ENCODE measurements at places on chromosomes 12 and 14. TPM values are rescaled to one million over a fixed set of nuclear protein-coding genes. Genes with fewer than 3 reads are reported as not detected.

Gene P2RX4
- total RNA-seq = 31.7 TPM

Gene C12orf60
- total RNA-seq = 0.83 TPM

Gene BCL11B
- total RNA-seq = under 0.01 TPM

Gene KLHL33
- 0.83 TPM for total RNA-seq

Gene EIF4B
- total RNA-seq = 575 TPM

Gene KRT79
- not detected for total RNA-seq

Gene SRRM4
- total RNA-seq = not detected

Gene E2F7
- not detected for total RNA-seq

Gene DGKA
- 54.6 TPM for total RNA-seq

Gene OSBPL8
- total RNA-seq = 54.3 TPM

Gene KRT77
- total RNA-seq = not detected

Gene POTEM
- total RNA-seq = not detected

Gene FERMT2
- total RNA-seq = 317 TPM

Gene TAS2R9
- not detected for total RNA-seq

Gene STON2
- total RNA-seq = 15.6 TPM

Gene PTPN21
- 15.3 TPM for total RNA-seq

Gene LIN7A
- 6.9 TPM for total RNA-seq

Gene RIMBP2
- total RNA-seq = 5.5 TPM

Gene XRCC3
- total RNA-seq = 2.0 TPM

Gene BDKRB2
- total RNA-seq = 4.3 TPM

Gene ZDHHC22
- 0.95 TPM for total RNA-seq

Gene ST8SIA1
- total RNA-seq = 17.4 TPM

Gene TAS2R8
- total RNA-seq = not detected

Gene CLEC2A
- not detected for total RNA-seq

Gene YLPM1
- 40.5 TPM for total RNA-seq

Gene EGLN3
- 13.0 TPM for total RNA-seq

Gene IL26
- not detected for total RNA-seq

Gene PIANP
- 0.49 TPM for total RNA-seq

Gene DDIT3
- total RNA-seq = 38.2 TPM

All from sigmoid colon (tissue), 7 donors.